Cortex of kidney (tissue), 1 donor: ENCODE measurements at places on chromosomes 12 and 14.

GRCh38 chr14:30603402-30603801, 18.7 kb upstream of the SCFD1 start:
- DNase-seq, result no peak

DNA sequence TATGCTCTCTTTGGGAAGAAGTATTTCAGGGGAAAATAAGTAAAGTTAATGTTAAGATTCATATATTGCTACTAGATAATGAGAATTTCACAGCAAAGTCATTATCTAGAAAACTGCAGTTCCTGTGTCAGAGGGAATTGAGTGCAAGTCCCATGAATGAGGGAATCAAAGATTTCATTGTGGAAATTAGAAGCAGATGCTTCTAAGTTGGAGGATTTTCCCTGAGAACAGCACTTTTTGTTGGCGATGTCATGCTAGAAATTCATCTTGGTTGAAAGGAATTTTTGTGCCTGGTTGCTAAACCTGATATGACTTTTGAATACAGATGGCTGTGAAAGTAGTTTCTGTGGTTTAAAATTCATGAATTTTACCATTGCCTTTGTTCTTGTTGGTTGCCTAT, 25.6 kb downstream of the FRMD6 start:
- DNase-seq, result no peak

- DNase-seq, result no peak
Measured at GRCh38 chr12:110042264-110042663, 6.1 kb downstream of the C12orf76 start.

DNA sequence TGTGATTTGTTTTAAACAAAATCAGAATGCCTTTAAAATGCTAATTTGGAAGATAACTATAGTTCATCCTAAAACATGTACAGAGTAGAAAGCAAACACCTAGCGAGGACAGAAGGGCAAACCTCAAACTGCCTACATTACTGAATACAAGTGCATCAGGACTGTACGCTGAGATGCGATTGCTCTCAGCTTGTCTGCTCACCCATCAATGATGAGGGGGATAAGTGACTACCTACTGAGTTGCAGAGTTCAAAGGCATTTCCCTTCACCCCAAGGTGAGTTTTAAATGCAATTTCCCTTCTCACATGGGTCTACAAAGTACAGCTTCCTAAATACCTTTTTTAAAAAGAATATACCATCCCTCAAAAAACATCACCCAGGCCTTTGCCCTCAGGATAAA, 52.9 kb downstream of the PHLDA1 start:
- DNase-seq, result no peak

DNA sequence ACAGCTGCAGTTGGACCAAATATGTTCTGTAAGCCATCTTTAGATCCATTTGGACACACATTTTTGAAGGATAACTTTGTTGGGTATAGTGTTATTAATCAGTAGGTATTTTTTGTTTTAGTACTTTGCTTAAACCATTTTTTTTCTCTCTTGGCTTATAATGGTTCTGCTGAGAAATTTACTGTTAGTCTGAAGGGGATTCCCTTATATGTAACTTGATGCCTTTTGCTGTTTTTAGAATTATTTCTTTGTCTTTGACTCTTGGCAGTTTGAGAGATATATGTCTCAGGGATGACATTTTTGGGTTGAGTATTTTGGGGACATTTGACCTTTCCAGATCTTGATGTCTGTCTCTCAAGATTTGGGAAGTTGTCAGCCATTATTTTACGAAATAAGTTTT, 169.8 kb downstream of the GPHN start:
- DNase-seq, result no peak

DNA sequence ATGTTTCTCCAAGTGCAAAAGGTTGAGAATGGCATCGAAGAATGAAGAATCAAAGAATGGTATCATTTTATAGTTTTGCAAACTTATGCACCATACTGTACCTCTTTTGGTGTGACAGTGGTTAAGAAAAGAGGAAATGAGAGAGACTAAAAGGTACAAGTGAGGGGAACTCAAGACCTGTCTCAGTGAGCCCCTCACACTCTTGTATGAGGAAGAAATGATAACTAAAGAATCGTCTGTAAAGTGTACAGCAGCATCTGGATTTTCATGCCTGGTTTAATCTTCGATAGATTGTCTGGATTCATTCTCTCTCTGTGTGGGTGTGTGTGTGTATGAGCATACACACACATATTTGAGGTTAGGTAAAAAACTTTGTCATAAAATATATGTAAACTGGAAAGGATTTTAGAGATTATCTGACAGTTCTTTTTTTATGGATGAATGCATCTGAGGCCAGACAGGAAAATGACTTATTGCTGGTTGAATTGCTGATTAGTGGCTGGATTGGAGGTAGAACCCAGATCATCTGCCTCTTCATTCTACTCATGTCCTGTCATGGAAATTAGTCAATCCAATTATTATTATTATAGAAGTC, 16.0 kb upstream of the SLC38A2 start:
- no peak for DNase-seq

DNA sequence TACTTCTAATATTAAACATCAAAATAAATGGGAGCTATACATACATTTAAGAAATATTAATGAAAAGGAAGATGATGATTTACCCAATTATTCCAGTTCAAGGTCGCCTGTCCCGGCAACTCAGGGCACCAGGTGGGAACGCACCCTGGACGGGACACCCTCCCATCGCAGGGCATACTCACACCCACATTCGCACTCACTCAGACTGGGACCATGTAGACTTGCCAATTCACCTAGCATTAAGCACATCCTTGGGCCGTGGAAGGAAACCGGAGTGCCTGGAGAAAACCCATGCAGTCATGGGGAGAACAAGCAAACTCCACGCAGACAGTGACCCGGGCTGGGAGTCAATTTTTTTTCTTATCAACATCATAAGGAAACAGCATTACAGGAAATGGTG, 474.9 kb downstream of the APAF1 start:
- DNase-seq, result no peak

DNA sequence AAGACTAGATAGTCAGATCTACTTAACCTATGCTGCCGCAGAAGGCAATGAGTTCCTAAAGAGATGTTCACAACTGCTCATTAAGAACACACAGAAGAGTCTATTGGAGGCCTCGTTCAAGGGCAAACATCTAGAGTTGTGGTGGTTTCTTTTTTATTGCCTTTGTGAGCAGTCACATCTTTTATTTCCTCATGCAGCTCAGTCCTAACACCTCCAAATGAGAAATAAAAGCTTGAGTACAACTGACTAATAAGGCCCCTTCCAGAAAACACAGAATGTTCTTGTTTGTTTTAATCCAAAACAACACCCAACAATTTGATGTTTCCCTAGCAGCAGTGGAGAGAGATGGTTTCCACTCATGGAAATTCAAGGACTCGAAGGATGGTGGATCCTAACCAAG, 123.5 kb upstream of the NOS1 start:
- DNase-seq, result no peak

GRCh38 chr12:106490264-106490663, 92.5 kb upstream of the RFX4 start:
- no peak for DNase-seq

GRCh38 chr14:29442696-29443095, 485.0 kb downstream of the PRKD1 start:
- no peak for DNase-seq

- no peak for DNase-seq
Measured at GRCh38 chr12:9260931-9261330, 52.7 kb upstream of the PZP start.

DNA sequence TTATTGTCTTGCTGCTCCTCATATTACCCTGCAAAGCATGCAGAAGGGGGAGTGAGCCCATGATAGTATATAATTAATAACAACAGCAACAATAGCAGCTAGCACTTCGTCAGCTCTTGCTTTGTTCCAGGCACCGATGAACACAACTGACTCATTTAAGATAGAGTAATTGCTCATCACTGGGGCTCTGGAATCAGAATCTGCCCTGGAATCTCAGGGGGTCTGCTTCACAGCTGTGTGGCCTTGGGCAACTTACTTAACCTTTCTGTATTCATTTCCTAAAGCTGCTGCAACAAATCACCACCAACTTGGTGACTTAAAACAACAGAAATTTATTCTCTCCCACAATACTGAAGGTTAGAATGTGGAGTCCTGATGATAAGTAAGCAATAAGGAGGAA, 55.0 kb upstream of the PSMC1 start:
- no peak for DNase-seq

- no peak for DNase-seq
Measured at GRCh38 chr12:1424674-1425395, 169.5 kb downstream of the FBXL14 start.

- DNase-seq, result no peak
Measured at GRCh38 chr14:26191671-26192070, 406.2 kb downstream of the NOVA1 start.

DNA sequence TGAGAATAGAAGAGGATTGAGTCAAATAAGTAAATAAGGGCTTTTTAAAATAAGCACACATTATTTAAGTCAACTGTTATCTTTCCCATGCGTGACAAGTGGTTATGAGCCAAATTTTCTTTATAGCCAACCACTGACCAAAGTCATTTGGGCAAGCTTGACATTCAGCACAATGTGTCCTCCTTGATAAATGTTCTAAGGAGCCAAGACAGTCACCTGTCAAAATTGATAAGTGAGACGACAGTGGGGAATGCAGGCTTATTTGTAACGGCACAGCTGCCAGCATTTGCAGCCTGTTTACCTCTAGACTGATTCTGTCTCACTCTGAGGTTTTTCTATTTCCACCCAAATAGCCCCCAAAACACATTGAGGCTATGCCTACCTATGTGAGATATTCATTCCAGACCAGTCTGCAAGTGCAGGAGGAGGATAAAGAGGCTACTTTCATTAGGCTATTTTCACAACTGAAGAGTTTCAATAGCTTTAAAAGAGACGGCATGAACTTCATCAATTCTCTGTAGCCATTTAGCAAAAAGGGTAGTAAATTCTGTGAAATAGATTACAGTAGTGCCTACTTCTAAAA, 339.5 kb downstream of the PDZRN4 start:
- DNase-seq, result no peak

GRCh38 chr12:479161-479560, 19.4 kb downstream of the B4GALNT3 start:
- no peak for DNase-seq

DNA sequence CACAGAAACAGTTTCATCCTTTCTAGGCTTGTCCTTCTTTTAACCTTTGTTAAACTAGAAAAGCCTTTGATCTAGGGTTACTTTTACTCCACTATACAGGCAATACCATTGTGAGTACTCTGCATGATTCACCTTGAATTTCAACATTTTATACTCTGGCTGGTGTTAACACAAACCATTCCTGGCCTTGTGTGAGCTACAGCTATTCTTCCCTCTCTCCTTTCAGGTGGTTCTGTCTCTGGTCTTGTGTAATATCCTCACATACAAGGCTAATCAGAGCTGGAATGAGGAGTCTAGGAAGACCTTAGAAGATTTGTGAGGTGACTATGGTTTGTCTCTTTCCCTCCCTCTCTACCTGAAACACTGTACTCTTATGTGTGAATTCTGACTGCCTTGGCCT, 837.4 kb upstream of the USP15 start:
- DNase-seq, result no peak

- DNase-seq, result no peak
Measured at GRCh38 chr14:99756796-99757195, 36.4 kb upstream of the EML1 start.

DNA sequence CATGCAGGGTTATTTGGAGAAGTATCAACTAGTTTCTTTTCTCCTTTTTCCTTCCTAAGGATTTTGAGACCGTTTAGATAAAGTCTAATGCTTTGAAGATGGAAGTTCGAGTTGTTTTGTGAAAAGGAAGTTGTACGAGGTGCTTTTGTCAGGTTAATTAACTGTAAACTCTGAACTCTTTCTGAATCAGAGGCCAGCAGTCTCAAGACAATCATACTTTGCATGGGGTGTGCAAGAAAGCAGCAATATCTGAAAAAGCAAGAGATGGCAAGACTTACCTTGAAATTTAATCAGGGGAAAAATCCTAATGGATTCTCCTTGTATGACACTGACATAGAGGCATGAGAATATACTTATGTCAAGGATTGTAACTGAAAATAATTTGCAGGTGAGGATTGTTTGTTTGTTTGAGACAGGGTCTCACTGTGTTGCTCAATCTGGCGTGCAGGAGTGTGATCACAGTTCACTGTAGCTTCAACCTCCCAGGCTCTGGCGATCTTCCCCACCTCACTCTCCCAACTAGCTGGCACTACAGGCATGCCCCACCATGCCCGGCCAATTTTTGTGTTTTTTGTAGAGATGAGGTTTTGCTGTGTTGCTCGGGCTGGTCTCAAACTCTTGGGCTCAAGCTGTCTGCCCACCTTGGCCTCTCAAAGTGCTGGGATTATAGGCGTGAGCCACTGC, 170.2 kb upstream of the HMGA2 start:
- DNase-seq, result no peak

GRCh38 chr12:124902916-124903315, 11.5 kb downstream of the UBC start:
- no peak for DNase-seq

- DNase-seq, result no peak
Measured at GRCh38 chr12:6154730-6155459, 30.4 kb upstream of the VWF start.

- DNase-seq, result no peak
Measured at GRCh38 chr14:36847366-36847765, 185.7 kb downstream of the PAX9 start.

GRCh38 chr12:30909349-30910037, 17.1 kb upstream of the TSPAN11 start:
- DNase-seq, result no peak

GRCh38 chr12:25653487-25654175, 100.5 kb upstream of the LMNTD1 start:
- DNase-seq, result no peak

- no peak for DNase-seq
Measured at GRCh38 chr12:105733579-105733978, 403.1 kb downstream of the C12orf75 start.

DNA sequence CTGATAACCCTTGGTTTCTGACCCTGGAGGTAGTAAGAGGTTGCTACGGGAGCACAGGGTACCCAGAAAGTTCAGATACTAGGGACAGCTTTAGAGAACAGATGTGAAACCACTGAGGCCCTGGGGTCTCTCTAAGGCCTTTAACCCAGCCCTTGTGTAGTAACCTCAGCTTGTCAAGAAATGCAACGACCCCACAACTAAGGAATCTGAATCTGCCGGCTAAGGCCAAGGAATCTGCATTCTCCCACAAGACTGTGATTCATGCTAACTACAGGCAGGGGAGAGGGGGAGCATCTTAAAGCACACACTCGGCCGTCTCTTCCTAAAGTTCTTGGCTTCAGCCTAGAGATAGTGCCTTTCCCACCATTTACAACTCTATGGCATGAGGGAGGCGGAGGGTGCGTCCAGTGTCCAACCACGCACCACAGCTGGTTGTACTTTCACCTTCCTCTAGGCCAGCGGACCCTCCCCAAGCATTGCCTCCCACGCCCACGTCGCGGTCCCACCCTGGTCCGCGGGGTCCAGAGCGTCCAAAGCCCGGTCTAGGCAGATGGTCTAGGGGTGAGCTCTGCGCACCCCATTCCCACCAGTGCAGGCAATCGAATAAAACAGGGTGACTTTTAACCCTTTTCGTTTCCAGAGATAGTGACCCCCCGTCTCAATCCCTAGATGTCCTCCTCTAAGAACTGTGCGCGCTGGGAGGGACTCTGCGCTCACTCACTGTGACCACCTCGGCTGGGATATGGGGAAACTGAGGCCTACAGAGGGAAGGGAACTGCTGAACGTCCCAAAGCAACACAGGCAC, 735 bp upstream of the VASH1 start:
- DNase-seq, result no peak
